Renal pelvis (tissue), 12 donors: ENCODE measurements at places on chromosomes 13 and 19. TPM values are rescaled to one million over a fixed set of nuclear protein-coding genes. Genes with fewer than 3 reads are reported as not detected.

FAM216B gene
- not detected for polyA plus RNA-seq

CGB8 gene
- polyA plus RNA-seq = not detected

FAM124A gene
- 5.6 TPM for polyA plus RNA-seq

ADAMTSL5 gene
- polyA plus RNA-seq = 0.47 TPM

SHISA7 gene
- polyA plus RNA-seq = 0.10 TPM

CEACAM8 gene
- 0.15 TPM for polyA plus RNA-seq

NCAN gene
- 0.13 TPM for polyA plus RNA-seq

ATP7B gene
- polyA plus RNA-seq = 28.1 TPM

MTIF3 gene
- 86.5 TPM for polyA plus RNA-seq

RGL3 gene
- polyA plus RNA-seq = 137 TPM

IRGC gene
- not detected for polyA plus RNA-seq

HSPB6 gene
- polyA plus RNA-seq = 23.3 TPM

MCF2L gene
- 34.8 TPM for polyA plus RNA-seq

AXL gene
- polyA plus RNA-seq = 39.5 TPM

TSKS gene
- polyA plus RNA-seq = 0.16 TPM

DNA sequence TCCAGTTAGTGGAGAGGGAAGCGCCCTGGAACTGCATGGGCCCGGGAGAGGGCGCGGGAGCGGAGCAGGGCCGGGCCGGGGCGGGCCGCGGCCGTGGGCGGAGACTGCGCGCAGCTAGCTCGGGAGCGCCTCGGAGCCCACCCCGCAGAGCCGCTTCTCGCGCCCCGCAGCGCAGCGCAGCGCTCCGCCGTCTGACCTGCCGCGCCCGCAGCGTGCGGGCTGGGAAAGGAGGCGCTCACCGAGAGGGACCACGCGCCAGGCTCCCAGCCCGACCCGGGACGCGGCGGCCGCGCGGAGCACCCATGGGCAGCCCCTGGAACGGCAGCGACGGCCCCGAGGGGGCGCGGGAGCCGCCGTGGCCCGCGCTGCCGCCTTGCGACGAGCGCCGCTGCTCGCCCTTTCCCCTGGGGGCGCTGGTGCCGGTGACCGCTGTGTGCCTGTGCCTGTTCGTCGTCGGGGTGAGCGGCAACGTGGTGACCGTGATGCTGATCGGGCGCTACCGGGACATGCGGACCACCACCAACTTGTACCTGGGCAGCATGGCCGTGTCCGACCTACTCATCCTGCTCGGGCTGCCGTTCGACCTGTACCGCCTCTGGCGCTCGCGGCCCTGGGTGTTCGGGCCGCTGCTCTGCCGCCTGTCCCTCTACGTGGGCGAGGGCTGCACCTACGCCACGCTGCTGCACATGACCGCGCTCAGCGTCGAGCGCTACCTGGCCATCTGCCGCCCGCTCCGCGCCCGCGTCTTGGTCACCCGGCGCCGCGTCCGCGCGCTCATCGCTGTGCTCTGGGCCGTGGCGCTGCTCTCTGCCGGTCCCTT lies at the start of gene MLNR:
MLNR (plus strand) TSS at position 303 of the 820 bp plus-strand sequence; CDS start at position 303, 0 bp downstream.
- peak; percentile 38 for DNase-seq

DNA sequence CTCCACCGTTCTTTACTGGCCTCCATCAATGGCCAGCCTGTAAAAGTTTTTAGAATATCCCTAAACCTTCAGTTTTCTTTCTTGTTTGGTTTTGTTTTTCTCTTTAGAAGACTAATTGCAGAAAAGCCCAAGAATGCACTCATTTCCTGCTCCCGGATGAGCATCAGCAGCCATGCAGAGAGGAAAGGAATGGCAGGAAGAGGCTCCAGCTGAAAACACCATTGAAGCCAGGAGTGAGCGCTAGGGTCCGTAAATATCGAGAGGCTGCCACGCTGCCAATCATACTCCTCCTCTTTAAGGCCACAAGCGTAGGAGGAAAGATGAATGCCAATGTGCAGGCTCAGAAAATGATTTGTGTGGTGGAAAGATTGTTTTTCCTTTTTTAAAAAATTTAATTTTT lies 57.4 kb upstream of the UBE2L5 start:
- peak; percentile 63 for DNase-seq

- DNase-seq = no peak
Observed at GRCh38 chr19:8561075-8561764, 16.0 kb downstream of the MYO1F start.

- no peak for DNase-seq
Observed at GRCh38 chr19:49155820-49156346, 687 bp upstream of the HRC start.

- no peak for DNase-seq
Observed at GRCh38 chr13:95480131-95480545, 72.4 kb upstream of the CLDN10 start.

DNA sequence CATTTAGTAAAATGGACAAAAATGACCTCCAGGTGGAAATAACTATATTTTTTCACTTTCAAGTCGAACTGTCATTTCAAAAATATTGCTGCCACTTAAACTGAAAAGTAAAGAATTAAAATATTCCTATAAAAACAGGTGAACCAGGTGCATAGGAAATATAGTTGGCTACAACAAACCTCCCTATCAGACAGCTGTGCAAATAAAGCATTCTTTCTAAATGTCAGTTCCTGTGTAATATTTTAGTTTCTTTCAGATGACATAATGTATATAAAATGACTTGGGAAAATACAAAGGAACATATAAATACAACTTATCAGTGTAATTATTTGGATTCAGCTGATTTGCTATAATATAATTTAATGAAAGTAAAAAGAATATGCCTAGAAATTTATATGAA lies 403.5 kb upstream of the GPC6 start:
- no peak for DNase-seq

GRCh38 chr13:39682310-39682709 lies 26.8 kb downstream of the COG6 start:
- no peak for DNase-seq

- peak; percentile 85 for DNase-seq
Observed at GRCh38 chr19:37551129-37551993, 43.2 kb downstream of the ZNF571 start.

DNA sequence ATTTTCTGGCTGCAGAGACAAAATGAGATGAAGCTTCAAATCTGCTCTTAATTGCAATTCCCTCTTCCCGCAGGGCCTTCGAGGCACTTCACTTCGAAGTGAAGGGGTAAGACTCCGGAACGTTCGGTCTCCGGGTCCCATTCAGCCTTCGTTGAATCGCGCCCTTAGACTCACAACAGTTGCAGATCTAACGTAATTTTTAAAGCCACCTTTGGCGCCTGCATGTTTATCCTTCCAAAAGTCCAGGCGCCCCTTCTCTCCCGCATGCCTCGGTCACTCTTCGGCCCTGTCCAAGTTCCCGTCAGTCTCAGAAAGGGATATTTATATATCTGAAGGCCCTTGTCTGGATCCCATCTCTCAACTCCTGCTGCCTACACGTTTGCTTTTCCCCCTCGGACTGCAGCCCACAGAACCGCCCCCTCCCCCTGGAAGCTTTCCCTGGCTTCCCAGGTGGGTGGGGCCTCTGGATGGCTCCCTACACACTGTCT lies 915 bp upstream of the KCTD12 start:
- no peak for DNase-seq

DNA sequence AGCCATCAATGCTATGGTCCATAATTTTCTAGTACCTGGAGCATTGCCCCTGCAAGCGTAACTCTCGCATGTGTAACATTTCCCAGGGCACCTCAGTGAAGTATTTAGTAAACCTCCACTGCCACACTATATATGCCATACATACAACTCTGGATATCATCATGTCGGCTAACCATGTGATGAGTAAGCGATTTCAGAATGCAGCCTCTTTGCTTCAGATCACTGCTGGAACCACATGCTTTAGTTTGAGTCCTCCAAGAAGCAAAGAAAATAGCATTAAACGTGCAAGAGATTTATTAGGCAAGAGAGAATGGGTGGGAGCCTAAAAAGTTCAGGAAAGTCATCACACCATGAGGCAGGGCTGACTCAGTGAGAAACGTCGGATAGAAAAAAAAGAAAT lies 635.6 kb upstream of the SLITRK5 start:
- no peak for DNase-seq

GRCh38 chr19:54281007-54281728 lies at the start of gene LILRB2:
Gene LILRB2, minus strand, starts transcription at chr19:54281110. Its CDS starts 614 bp downstream, at chr19:54280496.
- DNase-seq = no peak

- no peak for DNase-seq
Observed at GRCh38 chr13:32423592-32423991, 4.3 kb downstream of the N4BP2L1 start.

GRCh38 chr19:4007836-4008539 lies 452 bp downstream of the PIAS4 start:
- no peak for DNase-seq
